Stimulated activated CD4-positive, alpha-beta T cell treated with anti-CD3 and anti-CD28 coated beads, Interleukin-15, amount 100 ng/mL, for 48 hours (primary cell): ENCODE measurements at places on chromosomes 7 and 10.

GRCh38 chr10:23754179-23754578 lies 315.3 kb downstream of the OTUD1 start:
- DNase-seq = no peak

DNA sequence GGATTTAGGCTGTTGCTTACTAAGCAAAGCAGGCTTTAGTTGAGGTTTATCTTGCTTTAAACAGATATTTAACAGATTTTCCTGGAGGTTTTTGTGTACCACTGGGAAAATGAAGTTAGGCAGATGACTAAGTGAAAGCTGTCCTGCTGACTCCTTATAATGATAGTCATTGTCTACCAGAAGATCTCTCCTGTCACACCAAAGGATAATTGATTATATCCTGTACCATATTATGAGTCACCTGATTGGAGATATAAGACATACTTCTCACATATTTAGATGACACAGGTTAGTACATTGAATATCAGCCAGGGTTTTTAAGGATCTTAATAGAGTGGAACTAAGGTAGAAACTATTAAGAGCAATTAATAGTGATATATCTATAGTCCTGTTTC lies 68.4 kb downstream of the PTEN start:
- DNase-seq = no peak

GRCh38 chr7:74256491-74257408 lies 2.6 kb upstream of the RFC2 start:
- no peak for DNase-seq

DNA sequence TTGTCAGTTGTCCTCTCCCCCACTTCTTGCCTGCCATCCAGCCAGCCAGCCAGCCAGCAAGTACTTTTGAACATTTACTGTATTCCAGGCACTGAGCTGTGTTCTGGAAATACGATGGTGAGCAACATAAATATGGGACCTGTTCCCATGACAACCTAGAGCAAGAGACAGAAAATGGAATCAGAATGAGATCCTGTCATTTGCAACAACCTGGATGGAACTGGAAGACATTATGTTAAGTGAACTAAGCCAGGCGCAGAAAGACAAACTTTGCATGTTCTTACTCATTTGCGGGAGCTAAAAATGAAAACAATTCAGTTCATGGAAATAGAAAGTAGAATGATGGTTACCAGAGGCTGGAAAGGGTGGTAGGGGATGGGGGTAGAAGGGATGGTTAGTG lies 140.7 kb downstream of the ICA1 start:
- no peak for DNase-seq

GRCh38 chr10:102389894-102390293 lies 5.6 kb upstream of the NFKB2 start:
- no peak for DNase-seq

GRCh38 chr7:151524331-151524730 lies 4.6 kb upstream of the RHEB start:
- no peak for DNase-seq

- no peak for DNase-seq
Observed at GRCh38 chr7:1671594-1672451, 1.7 kb downstream of the ELFN1 start.

DNA sequence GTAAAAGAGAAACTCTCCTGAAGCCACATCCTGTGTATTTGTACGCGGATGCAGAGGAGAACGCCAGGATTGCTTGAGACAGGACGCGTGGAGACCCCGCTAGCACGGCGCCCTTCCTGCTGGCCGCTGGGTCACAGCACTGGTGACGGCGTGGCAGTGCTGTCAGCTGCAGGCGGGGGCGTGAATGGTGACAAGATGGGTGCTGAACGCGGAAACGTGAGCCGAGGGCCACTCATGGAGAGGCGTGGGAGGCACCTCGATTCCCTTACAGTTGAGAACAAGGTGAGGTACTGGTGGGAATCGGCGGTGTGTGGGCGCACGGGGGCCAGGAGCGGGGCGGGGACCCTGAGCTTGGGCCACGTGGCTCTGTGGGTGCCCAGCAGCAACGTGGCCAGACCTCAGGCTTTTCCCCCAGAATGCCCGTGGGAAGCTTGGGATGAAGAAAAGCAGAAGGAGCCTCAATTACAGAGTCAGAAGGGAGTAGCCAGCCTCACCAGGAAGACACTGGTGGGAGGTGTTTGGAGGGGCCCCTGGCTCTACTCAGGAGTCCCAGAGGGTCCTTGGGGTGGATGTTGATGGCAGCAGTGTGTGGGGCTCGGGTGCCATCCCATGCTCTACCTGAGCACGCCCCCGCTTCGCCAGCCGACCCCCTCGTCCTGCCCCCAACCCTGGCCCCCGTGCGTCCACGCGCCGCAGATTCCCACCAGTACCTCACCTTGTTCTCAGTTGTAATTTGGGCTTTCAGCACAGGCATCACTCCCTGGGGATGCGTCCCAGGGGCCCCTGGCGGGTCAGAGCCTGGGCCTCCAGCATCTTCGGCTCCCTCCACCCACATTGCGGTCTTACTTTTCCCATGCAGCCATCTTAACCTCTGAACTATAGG lies 208.4 kb upstream of the TCERG1L start:
- no peak for DNase-seq

DNA sequence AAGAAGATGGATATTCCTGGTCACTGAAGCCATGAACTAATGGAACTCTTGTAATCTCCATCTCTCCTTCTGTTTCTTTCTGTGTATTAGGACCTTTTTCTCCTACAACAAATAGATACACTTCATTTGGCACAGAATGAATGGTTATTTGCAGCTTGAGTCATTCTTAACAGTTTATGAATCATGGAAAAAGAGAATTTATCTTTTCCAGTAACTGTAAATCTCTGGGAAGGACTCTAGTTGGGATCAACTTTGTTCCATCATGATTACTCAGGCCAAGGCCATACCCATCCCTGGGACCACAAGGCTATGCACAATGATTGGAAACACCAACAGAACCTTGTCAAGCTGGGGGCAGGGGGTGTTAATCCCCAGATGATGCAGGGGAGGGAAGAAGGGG lies 36.1 kb upstream of the MDFIC start:
- no peak for DNase-seq

- no peak for DNase-seq
Observed at GRCh38 chr7:16795624-16796023, 9.2 kb downstream of the AGR2 start.

DNA sequence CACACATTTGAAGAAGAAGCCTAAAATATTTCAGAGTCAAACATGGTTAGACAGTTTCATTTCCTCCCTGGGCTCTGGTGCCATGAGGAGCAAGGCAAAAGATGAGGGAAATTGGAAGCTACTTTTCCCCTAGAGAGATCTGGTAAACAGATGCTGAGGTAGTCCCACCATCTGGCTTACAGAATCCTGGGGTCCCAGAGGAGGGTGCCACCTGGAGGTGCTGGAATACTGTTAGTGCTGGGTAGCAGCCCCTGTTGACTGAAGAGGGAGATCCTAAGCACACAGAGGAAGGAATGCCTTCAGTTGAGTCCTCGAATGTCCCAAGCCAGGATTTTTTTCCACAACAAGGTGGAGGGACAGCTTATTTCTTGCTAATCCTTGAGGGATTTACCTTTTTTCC lies 160.1 kb downstream of the FZD1 start:
- DNase-seq = no peak

DNA sequence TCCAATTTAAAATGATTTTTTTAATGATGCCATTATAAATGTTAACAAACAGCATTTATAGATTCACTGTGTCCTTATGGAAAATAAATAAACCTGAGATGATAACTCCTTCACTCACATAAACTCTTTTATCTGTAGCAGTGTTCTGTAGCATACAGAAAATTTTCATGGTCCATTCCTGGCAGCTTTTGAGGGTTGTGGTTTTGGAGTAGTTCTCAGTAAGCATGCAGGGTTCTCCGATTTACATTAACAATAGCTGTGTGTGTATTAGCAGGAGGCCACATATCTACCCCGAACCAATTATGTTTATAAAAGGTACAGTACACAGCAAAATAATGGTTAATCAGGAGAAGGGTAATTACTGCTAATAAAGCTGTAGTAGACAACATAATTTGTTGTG lies 162.7 kb downstream of the CDCA7L start:
- DNase-seq = no peak

DNA sequence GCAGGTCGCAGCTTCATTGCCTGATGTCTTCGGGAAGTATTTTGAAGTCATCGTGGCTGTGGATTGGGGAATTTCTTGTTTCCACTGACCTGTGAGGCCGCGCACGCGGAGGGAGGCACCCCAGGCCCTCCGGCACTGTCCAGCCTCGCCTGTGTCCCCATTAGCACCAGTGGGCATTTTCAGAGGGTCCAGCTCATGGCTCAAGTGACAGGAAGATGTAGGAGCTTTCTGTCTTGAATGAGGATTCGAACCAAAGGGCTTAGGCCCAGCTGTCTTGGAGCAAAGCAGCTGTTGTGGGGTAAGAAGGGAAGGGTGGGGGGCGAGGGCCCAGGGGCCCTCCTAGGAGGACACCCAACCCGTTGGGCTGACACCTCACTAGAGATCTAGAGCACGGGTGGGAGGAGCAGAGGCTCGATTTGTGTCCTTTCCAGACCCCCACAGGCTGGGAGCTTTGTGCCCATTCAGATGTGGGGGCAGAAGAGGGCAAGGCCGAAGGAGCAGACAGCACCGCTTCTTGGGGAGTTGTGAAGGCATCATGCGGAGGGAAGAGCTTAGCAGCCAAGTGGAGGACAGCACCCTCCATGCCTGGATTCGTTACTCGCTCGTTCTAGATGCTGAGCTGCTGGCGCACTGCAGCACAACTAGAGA lies 914 bp downstream of the ZNF37A start:
- DNase-seq = no peak

DNA sequence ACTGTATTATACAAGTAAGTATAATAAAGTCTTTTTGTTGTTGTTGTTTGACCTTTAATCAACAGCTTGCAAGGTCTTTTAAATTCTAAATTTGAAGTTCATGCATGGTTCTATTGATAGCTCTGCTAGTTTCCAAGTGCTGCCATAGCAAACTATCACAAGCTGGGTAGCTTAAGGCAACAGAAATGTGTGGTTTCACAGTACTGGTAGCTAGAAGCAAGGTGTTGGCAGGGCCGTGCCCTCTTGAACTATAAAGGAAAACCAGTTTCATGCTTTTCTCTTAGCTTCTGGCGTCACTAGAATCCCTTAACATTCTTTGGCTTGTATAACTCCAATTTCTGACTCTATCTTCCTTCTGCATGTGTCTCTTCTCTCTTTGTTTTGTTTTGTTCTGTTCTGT lies 1021.9 kb upstream of the AUTS2 start:
- DNase-seq = no peak

DNA sequence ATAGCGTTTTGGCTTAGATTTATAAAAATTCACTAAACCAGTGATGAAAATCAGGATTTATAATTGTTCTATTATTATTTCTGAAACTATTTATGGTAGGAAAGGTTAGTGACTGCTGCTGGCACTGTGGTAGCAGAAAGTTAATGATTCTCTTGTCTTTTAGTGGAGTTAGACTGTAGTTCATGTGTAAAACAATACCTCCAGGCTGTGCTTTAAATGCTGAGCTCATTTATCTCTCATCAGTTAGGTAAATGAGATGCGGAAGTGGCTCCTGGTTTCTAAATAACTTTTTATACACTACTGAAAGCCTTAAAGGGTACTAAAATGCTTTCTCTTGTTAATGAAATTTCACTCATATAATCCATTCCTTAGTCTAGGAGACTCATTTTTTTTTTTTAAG lies 326.8 kb upstream of the POT1 start:
- DNase-seq = no peak

DNA sequence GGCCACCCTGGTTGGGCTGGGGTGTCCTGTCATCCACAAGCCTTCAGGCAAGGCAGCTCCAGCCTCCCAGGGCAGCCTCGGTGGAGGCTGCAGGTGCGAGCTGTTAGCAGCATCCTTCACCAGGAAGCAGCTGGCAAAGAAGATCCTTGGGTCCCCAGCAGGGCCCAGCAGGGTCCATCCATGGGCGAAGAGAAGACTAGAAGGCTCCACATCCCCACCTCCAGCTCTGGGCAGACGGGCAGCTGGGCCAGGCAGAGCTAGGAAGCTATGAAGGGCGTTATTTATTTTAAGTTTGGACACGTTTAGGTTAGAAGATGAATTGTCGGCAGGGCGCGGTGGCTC lies 348.5 kb downstream of the TCERG1L start:
- no peak for DNase-seq

- no peak for DNase-seq
Observed at GRCh38 chr7:25389489-25390106, 161.3 kb upstream of the NPVF start.

- no peak for DNase-seq
Observed at GRCh38 chr7:1934756-1935155, 264.7 kb downstream of the ELFN1 start.

DNA sequence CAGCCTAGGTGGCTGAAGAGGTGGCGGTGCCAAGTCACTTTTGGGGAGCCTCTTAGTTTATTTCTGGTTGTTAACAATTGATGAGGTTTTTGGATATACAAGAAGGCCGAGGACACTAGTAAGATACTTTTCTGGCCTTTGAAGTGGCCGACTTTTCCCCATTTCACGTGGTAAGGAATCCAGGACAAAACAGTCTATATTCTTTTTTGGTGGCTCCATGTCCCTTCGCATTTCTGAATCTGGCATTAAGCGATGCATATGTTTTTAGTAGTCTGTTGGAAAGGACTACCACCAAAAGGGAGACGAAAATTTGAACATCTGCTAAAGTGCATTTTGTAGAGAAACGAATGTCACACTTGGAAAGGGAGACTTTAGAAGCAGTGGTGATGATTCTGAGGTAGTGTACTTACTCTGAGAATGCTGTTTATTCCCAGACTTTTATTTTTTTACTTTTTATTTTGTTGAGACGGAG lies 1.5 kb downstream of the MLLT10 start:
- DNase-seq = no peak

GRCh38 chr10:72729528-72729927 lies 37.6 kb downstream of the MCU start:
- DNase-seq = no peak

DNA sequence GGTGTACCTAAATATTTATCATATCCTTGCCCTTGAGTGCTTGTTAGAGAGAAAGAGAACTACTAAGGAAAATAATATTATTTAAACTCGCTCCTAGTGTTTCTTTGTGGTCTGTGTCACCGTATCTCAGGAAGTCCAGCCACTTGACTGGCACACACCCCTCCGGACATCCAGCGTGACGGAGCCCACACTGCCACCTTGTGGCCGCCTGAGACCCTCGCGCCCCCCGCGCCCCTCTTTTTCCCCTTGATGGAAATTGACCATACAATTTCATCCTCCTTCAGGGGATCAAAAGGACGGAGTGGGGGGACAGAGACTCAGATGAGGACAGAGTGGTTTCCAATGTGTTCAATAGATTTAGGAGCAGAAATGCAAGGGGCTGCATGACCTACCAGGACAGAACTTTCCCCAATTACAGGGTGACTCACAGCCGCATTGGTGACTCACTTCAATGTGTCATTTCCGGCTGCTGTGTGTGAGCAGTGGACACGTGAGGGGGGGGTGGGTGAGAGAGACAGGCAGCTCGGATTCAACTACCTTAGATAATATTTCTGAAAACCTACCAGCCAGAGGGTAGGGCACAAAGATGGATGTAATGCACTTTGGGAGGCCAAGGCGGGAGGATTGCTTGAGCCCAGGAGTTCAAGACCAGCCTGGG lies 11.4 kb downstream of the SERPINE1 start:
- DNase-seq = peak; percentile 89

DNA sequence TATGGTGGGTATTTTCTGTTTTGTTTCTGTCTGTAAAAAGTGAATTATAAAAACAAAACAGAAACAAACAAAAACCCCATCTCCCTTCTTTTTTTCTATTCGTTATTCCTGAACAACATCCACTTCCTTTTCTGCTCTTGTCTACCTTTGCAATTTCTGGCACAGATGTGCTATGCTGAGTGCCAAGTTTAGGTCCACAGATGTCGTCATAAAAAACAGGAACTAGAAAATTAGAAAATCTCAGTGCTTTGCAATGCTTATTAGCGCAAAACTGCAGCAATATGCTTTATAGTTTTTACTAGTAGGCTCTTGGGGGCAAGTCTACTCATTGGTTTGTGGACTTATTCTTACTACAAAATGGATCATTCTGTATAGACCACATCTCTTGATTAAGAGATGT lies 94.2 kb upstream of the PRKCQ start:
- no peak for DNase-seq
